HCT116 (cell line): ENCODE measurements at places on chromosomes 16 and 17.

DNA sequence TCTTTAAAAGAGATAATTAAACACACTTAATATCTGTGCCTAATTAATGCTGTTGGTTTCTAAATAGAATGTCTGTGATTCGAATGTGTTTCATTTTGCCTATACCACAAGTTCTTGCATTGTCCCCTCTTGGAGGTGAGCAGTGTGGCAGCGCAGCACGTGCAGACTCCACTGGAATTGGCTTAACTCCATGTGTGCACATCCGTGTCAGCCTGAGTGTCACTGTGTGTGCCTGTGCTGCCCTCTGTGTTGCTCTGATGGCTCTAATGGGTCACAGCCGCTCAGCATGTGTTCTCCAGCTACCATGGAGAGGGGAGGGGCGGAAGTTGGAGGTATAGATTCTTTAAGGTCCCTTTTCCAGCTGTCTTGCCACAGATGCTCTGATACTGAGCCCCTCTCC lies 226.6 kb downstream of the SPECC1 start:
- DNase-seq: no peak

DNA sequence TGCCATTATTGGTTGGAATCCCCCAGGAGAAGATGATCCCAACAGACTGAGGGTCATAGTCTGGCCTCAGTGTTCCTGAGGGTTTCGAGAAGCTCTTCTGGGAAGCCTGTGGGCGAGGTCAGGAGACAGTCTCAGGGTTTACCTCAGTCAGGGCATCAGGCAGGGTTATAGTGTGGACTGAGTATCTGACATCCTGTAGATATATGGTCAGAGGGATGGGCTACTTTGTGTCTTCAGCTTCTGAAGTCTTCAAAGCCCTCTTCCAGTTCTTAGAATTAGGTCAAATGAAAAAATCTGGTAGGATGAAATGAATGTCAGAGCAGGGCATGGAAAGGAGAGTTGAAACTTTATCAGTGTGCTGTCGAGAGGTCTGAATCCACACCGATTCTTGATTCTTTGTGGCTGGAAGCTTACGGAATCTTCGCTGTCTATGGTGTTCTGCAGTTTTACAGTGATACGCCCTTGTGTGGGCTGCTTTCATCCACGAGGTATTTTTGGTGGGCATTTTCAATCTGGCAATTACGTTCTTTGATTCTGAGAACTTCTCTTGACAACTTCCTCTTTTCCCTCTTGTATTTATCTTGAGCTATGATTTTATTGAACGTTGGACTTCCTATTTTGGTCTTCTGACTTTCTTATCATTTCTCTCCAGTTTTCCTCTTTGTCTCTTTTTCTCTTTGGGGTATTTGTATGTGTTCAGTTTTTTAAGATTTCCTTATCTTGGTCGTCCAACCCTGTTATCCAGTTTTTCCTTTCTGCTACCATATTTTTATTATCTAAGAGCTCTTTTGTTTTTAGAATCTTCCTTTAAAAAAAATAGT lies 30.4 kb downstream of the BPTF start:
- no peak for DNase-seq

DNA sequence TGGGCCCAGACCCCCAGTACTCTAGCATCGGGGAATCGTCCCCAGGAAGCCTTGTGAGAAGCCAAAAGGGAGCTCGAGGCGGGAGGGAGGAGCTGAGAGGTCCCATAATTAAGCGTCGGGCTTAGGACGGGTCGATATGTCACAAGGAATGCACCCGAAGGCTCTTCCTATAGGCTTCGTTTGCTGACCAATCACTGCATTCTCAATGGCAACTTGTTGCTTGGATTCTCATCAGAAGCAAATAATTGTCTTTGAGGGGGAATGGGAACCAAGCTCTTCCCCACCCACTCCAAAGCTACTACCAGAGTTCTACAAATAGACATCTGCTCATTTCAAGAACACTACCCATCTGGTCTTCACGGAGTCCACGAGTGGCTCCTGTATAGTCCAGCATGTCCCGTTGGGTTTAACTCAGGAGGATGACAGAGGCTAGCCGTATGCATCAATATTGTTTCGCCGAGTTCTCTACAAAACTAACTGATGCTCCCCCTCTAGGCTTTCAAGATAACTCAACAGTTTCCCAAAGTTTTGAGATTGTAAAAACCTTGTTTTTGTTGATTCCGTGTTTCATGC lies 628 bp upstream of the BLMH start:
- DNase-seq: no peak

- DNase-seq: no peak
Observed at GRCh38 chr16:70724146-70725023, 38.5 kb upstream of the MTSS2 start.

GRCh38 chr17:6669479-6670212 lies 18.1 kb downstream of the C17orf100 start:
- peak; percentile 80 for DNase-seq

DNA sequence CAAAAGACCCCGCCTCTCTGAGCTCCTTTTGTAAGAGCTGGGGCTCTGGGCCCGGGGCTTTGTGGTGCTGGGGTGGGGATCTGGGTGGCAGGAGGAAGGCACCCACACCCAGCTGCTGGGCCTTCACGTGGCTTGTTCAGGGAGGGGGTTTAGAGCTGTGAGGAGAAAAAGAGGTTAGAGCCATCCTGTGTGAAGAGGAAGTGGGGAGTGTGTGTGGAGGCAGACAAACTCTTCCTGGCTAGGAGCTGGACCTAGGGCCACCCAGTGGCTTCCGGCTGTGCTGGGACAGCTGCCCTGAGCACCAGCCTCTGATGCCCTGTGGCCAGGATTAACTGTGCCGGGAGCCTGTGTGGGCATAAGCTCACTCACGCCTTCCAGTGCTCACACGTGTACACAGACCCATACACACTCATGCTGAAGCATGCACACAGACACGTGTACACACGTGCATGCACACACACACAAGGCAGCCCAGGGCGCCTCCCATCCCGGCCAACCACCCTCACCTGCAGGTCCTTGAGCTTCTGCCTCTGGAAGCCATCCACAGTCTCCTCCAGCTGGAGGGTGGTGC lies 7.4 kb downstream of the CIBAR2 start:
- no peak for DNase-seq

- DNase-seq: no peak
Observed at GRCh38 chr16:86961171-86961601, 356.0 kb downstream of the C16orf95 start.

- no peak for DNase-seq
Observed at GRCh38 chr16:54285414-54286089, 1.0 kb downstream of the IRX3 start.

- DNase-seq: no peak
Observed at GRCh38 chr17:32631341-32632096, 144.7 kb downstream of the CDK5R1 start.

DNA sequence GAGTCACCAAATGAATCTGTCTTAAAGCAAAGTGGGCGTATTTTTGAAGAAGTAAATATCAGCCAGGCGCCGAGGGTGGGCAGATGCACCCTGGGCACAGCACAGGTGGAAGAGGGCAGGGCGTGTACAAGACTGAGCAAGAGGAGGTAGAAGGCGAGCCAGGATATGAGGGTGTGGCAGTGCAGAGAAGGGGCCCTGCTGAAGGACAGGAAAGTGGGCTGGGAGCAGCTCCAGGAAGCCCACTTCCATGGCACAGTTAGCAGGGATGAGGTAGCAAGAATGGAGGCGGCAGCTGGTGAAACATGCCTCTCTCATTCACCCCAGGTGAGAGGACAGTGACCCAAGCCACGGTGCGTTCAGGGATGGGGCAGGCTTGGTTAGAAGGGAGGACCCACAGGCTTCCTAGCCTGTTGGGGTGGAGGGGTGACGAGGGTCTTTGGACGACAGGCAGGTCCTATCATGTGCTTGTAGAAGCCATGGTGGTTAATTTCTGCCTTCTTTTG lies 149.3 kb downstream of the CLEC16A start:
- no peak for DNase-seq

DNA sequence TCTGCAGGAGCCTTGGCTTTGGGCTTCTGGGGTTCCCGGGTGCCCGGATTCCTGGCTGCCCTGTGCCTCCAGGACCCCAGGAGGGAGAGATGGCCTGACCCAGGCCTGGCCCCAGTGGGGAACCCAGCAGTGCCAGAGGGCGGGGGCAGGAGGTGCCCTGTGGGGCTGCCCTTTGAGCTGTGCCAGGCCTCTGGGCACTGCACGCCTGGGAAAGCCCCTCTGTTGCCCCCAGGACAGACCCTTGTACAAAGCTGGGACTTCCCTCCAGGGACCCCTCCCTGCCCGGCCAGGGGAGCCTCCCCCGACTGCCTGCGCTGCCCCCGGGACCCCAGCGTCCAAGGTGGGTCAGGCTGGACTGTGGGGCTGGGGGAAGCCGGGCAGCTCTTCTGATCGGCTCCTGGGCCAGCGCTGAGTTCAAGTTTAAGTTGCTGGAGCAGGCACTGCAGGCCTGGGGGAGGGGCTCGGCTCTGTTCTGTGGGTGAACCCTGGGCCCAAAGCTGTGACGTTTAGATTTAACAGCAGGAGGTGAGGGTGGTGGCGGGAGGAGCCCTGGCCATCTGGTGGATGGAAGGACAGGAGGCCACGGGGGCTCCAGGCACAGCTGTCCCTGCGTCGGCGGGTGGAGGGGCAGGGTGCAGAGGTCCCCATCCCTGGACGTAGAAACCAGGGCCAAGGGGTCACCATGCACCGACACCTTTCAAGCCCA lies 27.6 kb upstream of the C1QTNF8 start:
- DNase-seq: no peak

- DNase-seq: no peak
Observed at GRCh38 chr17:47997586-47997985, 26.7 kb downstream of the CDK5RAP3 start.

- peak; percentile 19 for DNase-seq
Observed at GRCh38 chr17:59914274-59914854, 21.4 kb downstream of the RPS6KB1 start.

- no peak for DNase-seq
Observed at GRCh38 chr16:60363566-60363965, 1629.5 kb upstream of the GOT2 start.

DNA sequence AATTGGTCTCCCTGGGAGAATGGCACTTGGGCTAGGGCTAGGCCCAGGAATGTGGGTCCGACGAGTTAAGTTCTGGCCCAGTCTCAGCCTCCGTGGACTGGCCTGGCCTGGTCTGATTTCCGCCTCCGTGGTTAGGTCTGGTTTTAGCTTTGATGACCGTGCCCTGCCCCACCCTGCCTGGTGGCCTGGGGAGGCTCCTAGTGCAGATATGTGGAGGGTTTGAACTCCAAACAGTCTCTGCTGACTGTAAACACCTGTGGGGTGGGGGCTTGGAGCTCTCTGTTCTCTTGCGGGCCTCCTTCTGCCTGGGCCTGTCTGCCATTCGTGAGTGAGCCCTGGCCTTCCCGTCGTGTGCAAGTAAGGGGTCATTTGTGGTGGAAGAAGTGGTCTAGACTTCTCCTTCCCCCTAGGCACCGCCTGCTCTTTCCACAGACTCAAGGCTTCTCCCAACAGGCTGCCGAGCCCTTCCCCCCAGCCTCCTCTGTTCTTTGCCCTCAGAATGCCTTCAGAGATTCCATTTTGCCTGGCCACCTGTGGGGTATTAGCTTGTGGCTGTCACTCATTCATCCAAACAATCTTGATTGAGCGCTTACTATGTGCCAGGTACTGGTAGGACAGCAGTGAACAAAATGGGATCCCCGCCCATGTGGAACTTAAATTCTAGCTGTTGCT lies 1.6 kb downstream of the ATP6V0C start:
- no peak for DNase-seq

DNA sequence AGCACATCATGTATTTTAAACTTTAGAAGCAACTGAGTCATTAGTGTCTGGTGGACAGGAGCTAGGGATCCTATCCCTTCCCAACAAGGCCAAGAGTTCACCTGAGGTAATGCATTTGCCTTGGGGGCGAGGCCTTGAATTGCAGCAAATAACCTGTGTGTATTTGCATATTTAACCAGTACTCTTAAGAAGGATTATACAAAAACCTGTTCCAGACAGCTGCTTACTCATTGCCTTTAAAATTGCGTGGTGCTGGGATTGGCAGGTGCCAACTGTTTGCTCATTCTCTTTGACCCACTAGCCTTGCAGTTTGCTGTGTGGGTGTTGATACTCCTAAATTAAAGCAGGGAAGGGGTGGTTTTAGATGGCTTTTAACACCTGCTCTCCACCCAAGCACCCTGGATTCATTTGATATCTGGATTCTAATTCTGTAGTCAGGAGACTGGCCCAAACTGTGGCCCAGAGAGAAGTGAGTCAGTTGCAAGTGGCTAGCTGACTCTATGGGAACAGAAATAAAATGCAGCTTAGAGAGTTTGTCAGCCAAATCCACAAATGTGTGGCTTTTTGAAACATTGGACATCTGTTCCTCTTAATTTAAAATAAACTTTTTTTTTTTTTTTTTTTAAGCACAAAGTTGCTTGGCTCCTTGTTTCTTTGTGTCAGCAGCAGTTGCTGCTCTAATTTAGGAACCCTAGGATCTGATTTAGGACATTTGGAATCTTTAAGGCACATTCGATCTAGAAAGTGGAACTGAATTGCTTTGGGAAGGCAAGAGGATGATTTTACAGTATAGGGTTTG lies 46.9 kb downstream of the TUBD1 start:
- peak; percentile 90 for DNase-seq

DNA sequence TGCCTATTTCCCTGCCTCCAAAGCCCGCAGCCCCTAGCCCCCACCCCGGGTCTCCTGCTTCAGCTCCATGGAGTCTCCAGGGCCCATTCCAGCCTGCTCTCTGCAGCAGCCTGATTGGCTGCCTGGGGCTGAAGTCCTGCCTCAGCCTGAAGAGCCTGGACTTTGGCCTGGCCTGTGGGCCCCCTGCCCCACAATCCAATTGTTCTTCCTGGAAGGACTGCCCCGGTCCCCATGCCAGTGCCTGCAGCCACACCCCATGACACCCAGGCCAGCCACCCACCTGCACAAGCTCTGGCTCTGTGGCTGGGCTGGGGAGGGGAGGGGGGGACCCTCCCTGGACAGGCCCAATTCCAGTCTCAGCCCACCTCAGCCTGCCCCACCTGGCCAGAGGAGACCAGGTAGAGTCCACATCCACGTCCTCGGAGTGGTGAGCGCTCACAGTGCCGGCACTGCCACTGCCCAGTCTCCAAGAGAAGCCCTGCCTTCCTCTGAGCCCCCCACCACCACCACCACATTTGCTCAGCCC lies 12.3 kb downstream of the ENPP7 start:
- DNase-seq: no peak

DNA sequence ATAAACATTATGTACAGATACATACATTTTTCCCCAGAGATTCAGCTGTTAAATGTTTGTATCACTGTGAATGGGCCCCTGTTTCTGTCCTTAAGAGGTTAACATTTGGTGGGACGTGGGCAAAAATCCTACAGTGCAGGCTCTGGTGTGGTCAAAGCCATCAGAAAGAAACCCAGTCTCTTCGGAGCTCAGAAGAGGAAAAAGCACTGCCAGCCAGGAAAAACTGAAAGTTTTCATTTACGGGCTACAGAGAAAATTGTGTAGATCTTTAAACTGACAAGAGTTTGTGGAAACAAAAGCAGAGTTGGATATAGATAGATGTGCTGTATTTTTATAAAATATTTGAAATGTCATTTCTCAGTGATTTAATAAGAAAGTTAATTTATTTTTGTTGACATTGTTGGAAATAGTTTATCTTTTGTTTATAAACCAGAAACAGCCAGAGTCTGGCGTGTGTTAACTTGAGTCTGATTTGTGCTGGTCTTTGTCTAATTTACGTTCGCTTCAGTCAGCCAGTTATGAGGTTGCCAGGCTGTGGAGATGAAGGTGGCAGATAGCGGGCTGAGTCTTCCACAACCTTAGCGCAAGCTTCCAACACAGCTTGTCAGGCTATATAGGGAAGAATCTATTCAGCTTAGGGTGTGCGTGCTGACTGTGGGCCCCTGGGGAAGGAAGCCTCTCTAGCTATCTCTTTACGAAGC lies 9.5 kb upstream of the TEKT3 start:
- no peak for DNase-seq
